Inflammatory macrophage treated with lipopolysaccharide for 1 hour (primary cell): ENCODE measurements at places on chromosomes 6 and 20.

- no peak for DNase-seq
These were observed 54.1 kb downstream of the NUDT3 start for GRCh38 chr6:34338377-34338776.

GRCh38 chr6:131381709-131382093, 191.3 kb upstream of the ARG1 start:
- no peak for DNase-seq

DNA sequence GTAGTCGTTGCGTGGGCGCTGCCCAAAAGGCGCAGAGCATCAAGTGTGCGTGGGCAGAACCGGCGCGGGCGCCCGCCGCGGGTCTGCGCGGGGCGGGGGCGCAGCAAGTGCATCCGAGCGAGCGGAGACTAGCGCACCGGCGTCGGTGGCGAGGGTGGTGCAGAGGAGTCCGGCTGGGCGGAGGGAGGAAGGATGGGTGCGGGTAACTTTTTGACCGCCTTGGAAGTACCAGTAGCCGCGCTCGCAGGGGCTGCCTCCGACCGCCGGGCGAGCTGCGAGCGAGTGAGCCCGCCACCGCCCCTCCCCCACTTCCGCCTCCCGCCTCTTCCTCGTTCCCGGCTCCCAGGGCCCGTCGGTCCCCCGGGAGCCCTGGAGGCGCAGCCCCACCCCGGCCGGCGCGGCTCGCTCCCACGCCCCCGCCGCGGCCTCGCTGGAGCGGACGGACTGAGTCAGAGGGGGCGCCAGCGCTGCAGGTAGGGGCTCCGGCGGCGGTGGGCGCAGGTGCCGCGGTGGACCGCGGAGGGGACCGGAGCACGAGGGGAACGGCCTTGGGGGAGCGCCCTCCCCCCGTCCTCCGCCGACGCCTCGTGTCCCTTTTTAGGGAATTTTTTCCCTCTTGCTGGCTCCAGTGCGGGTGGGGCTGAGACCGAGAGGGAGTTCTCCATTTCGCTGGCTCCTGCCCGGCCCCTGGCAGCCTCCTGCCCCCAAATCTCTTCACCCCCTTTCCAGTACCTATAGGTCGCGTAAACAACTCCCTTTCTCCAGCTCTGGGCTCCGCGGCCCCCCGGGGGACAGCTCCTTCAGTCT, 1.6 kb upstream of the DBNDD2 start:
- peak; percentile 40 for DNase-seq

DNA sequence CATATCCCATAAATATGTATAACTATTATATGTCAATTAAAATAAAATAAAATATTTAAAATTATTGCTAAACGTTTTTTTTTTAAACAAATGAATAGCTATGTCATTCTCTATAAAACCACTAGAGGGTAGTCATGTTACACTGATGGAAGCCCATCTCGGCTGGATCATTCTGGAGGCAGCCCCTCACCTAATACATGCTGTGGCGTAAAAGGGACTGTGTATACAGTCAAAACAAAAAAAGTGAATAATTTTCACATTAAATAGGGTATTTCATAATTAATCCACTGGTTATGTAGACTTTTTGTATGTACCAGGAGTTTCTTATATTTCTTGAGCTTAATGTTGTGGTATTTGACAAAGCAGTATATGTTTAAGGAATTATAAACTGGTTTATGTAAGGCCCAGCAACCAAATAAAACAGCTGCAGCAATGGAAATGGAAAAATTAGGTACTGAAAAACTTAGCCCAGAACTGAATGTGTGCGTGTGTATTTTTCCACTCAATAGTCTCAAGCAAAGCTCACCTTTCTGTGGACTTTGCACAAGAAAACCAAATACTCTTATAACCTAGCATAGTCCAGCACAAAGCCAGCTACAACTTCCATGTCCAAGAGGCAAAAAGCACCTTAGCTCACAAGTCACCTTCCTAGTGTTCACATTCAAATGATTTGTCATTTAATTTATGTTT, 81.7 kb downstream of the COL9A1 start:
- peak; percentile 22 for DNase-seq

DNA sequence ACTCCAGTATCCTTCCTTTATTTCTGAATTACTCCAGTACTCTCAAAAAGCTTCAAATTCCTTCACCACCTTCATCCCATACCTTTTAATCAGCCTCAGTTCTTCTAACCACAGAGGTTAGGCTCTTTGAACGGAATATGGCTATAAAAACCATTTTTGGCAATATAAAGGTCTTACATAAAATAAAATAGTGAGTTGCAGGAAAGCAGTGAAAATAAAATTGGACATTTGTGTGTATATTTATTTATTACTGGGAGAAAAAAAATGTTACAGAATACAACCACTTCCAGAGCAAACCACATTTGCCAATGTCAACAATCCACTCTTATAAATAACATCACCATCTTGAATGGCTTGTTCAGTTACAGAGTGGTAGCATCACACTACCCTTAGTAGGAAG, 7.7 kb downstream of the HDDC2 start:
- DNase-seq: no peak

DNA sequence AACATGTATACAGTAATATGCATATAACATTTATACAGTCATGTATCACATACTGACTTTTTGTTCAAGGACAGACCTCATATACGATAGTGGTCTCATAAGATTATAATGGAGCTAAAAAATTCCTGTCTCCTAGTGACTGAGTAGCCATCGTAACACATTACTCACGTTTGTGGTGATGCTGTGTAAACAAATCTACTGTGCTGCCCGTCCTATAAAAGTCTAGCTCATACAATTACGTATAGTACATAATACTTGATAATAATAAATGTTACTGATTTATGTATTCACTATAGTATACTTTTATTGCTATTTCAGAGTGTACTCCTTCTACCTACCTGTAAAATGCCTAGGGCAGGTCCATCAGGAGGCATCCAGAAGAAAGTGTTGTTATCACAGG, 17.4 kb downstream of the SERAC1 start:
- DNase-seq: no peak

GRCh38 chr6:41280381-41281057, 6.0 kb downstream of the TREM1 start:
- DNase-seq: peak; percentile 62

- no peak for DNase-seq
These were observed 96.8 kb upstream of the NFATC2 start for GRCh38 chr20:51639206-51639832.

- no peak for DNase-seq
These were observed 42.8 kb downstream of the MRPL14 start for GRCh38 chr6:44084231-44085014.

- DNase-seq: no peak
These were observed 116.4 kb upstream of the KCNQ5 start for GRCh38 chr6:72505446-72505845.

DNA sequence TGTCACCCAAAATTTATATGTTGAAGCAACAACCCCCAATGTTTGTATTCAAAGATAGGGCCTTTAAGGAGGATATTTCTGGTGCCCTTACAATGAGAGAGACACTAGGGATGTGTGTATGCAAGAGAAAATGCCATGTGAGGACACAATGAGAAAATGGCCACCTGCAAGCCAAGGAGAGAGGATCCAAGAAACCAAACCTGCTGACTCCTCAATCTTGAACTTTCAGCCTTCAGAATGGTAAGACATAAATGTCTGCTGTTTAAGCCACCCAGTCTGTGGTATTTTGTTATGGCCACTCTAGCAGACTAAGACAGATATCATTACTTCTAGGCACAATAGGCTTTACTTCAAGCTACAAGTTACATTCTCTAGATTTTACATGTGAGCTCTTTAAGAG, 1145.1 kb upstream of the MAP3K7 start:
- DNase-seq: no peak

DNA sequence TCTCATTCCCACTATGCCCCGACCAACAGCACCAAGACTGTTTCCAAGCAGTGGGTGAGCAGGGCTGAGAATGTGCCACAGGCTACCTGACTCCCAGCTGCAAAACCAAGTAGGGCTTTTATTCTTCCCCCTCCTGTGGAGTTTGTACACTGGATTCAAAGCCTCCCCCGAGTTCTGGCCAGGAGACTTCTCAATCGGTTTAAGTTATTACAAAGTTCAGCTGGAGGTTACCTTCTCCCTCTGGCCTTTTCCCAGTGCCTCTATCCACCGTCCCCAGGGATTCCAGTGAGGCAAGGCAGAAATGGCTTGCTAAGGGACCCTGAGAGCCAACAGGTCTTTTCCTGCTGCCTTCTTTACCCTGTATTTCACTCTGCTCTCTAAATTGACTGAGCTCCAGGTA, 217.0 kb downstream of the ADGRG6 start:
- DNase-seq: no peak

DNA sequence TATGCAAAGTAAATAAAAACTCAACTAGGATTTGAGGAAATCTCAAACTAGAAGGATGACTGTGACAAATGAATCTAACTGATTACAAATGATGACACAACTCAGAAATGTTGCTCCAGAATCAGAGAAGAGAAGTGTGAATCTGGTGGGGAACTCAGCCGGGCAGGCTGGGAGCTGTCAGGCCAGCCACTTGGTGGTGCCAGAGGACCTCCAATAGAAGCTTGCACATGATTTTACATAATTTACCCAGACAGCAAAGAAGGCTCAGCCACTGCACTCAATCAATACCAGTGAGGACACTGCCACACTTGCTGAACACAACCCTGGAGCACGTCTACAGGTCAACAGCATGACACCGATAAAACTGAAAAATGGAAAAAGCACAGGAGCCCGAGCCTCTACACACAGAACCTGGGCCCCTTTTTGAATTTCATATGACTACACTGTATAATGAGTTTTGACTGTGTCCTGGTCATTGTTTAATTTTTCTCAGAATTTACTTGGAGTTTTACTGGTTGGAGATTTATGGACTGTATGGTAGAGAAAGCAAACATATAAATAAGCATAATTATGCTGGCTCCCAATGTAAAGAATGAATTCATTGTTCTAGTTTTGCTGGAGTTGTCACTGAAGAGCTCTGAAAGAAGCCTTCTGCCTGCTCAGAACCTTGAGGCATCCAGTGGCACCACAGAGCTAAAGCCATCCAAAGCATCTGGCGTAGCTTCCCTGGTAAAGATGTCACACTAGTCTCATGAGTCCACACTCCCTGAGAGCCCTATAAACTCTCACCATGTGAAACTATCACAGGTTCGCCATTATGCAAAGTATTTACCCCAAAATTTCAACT, 296.5 kb downstream of the THBS2 start:
- DNase-seq: peak; percentile 67

GRCh38 chr6:147648916-147649315, 140.4 kb downstream of the SAMD5 start:
- DNase-seq: no peak

- DNase-seq: no peak
These were observed 40.3 kb downstream of the UBR2 start for GRCh38 chr6:42604150-42604549.

- peak; percentile 79 for DNase-seq
These were observed 1.6 kb upstream of the THBD start for GRCh38 chr20:23050847-23051627.
